ENCODE measurements at places on chromosomes 2 and 18. TPM values are rescaled to one million over a fixed set of nuclear protein-coding genes. Genes with fewer than 3 reads are reported as not detected.

FNDC4 gene
- 24.9 TPM for total RNA-seq

IL36A gene
- not detected for total RNA-seq

GKN2 gene
- not detected for total RNA-seq

POTEI gene
- total RNA-seq, result 0.27 TPM

ABHD3 gene
- total RNA-seq, result 11.7 TPM

FAM110C gene
- total RNA-seq, result 2.9 TPM

MAPRE3 gene
- total RNA-seq, result 20.8 TPM

ACVR1 gene
- 12.7 TPM for total RNA-seq

B3GNT7 gene
- 1.2 TPM for total RNA-seq

MYO1B gene
- total RNA-seq, result 63.5 TPM

All from cerebellum (tissue), 4 donors.